Dermis blood vessel endothelial cell (primary cell): ENCODE measurements at places on chromosomes 7 and 10.

DNA sequence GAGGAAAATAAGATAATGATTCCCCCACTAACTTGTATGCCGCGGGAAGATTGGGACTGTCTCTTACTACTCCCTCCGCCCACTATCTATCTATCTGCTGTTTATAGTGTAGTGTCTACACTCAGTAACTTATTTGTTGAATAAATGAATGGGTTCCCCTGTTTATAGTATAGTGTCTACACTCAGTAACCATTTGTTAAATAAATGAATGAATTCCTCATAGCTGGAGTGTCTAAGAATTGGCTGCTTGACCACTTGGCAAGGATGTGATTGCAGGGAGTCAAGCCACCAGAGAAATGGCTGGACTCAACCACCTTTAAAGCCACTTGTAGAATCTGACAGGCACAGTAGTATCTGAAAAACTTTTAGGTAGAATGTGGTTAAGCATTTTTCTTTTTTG, 147.1 kb downstream of the TRIL start:
- DNase-seq: no peak

DNA sequence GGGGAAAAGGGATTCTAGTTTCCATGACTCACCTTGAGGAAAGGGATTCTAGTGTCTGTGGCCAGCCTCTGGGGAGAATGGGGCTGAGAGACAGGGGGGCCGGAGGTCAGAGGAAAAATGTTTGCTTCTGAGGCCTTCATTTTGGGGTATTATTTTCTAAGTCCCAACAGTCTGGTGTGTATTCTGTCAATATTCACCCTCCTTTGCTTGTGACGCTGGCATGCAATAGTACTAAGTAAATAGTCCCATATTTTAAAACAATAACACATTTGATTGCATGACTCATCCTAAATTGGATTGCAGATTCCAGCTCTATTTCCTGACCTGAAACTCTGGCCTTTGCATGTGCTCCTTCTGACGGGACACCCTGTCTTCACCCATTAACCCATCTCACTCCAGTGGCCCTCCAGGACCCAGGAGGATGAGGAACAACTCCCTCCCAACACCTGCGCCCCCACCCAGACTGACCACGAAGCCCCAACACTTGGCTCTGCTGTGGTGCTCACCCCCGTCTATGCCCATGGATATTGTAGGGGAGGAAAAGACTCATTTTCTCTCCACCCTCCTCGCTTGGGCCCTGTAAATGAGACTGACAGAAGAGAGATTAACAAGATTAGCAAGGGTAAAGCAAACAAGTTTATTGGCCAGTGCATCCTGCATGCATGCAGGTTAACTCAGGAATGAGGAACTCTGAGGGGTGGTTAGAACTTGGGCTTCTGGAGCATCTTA, 495.6 kb upstream of the KLF6 start:
- DNase-seq: peak; percentile 79

DNA sequence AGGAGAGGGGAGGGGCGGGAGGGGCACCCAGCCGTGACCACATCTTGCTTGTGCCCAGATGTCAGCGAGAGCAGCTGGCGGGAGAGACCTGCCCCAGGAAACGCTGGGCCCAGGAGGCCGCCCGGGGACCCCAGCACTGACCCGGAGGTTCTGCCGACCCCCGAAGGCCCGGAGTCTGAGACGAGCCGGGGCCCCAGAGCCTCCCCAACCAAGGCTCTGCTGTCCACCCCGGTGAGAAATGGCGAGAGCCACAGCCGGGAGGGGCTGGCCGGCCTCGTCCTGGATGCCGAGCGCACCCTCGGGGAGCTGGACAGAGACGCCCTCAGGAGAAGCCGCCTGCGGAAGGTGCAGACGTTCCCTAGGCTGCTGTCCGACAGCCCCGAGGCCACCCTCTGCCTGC, 25.9 kb downstream of the KNDC1 start:
- DNase-seq: no peak

- no peak for DNase-seq
These were observed 17.9 kb upstream of the ASZ1 start for GRCh38 chr7:117445206-117445605.

DNA sequence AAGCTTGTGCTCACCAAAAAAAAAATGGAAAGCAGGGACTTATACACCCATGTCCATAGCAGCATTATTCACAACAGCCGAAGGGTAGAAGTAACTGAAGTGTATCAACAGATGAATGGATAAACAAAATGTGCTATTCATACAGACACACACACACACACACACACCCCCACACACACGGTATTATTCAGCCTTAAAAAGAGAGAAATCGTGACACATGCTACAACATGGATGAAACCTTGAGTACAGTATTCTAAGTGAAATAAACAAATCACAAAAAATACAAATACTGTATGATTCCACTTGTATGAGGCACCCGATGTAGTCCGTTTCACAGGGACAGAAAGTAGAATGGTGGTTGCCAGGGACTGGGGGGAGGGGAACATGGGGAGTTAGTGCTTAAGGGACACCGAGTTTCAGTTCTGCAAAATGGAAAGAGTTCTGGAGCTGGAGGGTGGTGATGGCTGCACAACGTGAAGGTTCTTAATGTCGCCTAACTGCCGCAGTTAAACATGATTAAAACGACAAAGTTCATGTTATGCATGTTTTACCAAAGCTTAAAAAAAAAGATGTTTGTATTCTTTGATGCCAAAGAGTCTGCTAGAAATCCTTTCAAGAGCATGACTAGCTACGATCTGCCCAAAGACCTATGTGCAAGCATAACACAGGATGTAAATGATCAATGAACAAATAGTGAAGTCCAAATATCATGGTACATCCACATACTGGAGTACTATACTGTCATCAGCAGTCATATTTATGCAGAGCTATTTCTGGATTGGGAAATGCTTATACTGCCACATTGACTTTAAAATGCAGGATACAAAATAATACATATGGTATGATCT, 7.2 kb downstream of the TNS3 start:
- DNase-seq: no peak

GRCh38 chr7:131493581-131493980, 62.8 kb downstream of the PODXL start:
- no peak for DNase-seq

- no peak for DNase-seq
These were observed 96.4 kb downstream of the OSBPL3 start for GRCh38 chr7:24883622-24884013.

DNA sequence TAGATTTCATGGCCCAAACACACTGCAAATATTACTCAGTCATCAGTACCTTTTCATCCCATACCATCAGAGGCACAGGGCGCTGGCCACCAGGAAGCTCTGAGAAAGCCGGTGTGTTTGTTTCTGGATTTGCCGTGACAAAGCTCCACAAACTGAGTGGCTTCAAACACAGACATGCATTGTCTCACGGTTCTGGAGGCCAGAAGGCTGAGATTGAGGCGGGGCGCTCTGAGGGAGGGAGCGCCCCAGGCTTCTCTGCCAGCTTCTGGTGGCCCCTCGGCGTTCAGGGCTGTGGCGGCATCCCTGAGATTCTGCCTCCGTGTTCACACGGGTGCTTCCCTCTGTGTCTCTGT, 3.7 kb upstream of the TTYH3 start:
- no peak for DNase-seq
